ENCODE measurements at places on chromosomes 6 and 20.
A peak's percentile ranks its signal among the peaks of the same experiment; 100 is the strongest.

DNA sequence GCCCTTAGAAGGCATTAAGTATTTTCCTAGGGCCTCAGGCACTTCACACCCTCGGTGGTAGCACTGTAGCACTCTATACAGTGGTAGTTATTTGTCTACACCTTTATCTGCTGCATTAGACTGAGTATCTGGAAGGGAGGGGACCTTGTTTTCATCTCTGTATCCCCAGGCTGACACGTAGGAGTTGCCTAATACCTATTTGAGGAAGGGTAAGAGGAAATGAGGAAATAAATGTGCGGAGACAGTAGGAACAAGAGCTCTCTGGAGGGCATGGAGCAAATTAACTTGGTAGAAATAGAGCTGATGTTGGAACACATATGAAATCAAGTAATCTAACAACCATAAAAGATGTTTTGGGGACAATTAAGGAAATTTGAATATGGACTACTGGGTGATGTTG lies 3.9 kb downstream of the CNPY3 start:
- no peak for DNase-seq

DNA sequence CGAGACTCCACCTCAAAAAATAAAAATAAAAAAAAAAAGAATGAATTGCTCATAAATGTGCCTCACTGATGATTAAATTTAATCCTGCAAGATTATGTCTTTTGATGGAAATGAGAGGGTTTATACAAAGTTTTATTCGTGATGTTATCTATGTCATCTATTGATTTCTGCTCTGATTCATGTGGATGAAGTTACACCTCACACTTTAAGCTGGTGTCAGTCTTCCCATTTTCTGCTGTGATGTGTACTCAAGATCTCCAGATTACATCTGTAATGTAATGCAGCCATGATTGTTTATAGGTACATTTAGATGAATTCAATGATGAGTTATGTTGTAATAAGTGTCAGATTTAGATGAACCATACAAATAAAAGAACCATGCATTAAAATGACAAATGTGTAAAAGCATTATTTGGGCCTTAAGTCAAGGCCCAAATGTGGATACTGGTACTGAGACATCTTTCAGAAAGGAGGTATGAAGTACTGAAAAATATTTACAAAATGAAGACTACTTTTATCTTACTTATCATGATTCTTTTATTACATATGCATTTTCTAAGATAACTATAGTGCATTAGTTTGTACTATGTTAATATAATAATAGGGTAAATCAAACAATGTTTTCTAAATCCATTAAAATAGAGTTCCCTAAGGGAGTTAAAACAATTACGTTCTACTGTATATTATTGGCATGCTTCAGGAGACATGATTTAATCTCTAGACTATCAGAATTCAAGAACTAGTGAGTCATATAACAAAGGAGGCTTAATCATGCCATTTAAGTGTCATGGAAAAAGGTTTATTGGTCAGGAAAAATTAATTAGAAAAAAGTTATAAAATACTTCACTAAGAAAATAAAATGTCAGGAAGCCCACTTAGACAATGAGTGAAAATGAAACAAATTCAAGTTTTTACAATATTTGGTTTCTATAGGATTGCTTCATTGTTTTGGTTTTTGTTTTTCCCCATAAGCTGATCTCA lies 34.5 kb downstream of the HCRTR2 start:
- no peak for DNase-seq

GRCh38 chr6:32192608-32193039 lies at the start of gene GPSM3:
GPSM3 (minus strand) TSS chr6:32192643; CDS start chr6:32192513, 130 bp downstream.
- DNase-seq, result no peak

- DNase-seq, result no peak
Observed at GRCh38 chr6:144347448-144347759, 62.3 kb downstream of the UTRN start.

DNA sequence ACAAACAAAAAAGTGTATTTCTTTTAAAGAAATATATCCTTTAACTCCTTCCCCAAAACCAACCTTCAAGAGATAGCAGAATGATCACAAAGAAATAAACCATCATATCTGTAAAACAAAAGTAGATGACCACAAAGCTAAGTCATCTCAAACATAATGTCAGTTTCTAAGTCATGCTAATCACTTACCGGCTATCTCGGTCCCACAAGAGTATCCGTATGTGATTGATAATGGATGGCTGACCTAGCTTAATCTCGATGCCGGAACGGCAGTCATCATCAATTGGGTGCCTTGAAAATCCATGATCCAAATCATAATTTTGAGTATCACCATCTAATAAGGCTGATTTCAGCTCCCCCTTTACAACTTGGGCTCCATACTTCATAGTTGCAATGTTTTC lies 59.7 kb downstream of the BTBD9 start:
- no peak for DNase-seq

DNA sequence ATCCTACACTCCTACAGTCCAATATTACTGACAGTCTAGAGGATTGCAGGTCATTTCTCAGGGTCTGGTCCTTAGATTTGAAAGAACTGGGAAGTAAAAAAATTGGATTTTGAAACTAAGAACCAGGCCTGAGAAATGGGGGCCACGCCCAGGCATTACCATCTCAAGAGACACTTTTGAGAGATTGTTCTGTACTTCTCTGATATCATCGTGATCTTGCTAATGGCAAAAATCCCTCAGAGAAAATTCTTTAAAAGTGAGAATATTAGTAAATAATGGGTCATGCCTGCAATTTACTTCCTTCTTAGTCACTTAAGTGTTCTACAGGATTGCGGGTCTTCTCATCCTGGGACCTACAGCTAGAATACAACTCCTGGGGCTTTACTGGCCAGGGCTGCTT lies 42.0 kb upstream of the HIVEP1 start:
- no peak for DNase-seq

DNA sequence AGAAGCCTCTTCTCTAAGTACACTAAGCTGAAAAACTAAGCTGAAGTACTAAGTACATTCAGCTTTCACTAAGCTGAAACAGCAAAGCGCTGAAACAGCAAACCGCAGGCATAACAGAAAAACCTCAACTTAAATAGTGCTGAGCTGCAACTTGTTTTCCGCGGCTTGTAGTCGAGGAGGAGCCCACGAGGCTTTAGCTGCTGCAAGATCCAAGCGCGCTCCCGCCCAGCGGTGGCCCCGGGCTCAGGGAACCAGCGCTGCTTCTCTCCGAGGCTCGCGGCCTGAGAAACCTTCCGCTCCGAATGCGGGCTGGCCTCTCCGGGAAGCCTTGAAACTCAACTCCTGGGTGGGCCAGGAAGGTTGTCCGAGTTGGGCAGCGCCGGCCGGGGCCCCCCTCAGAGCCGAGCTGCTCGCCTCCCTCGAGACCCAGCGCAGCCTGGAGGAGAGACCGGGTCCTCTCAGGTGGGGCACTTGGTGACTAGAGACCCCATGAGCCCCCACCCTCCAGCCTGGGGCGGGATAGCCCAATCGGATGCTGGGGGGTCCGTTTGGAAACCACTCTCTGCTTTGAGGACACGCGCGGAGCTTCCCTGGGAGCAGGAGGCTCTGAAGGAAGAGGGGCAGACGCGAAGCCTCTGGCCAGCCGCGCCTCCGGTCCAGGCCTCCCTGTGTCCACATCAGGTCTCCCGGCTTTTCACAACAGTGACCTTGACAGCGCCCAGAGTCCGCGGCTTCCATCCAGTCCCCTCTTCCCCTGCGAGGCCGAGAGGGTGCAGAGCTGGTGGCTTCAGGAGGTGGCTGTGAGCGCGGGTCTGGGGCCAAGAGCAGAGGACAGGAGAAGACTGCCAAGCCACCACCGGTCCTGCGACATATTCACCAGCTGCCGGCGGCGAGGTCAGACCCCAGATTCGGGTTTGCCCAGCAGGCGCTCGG lies 38.1 kb upstream of the HLA-E start:
- peak; percentile 16 for DNase-seq

DNA sequence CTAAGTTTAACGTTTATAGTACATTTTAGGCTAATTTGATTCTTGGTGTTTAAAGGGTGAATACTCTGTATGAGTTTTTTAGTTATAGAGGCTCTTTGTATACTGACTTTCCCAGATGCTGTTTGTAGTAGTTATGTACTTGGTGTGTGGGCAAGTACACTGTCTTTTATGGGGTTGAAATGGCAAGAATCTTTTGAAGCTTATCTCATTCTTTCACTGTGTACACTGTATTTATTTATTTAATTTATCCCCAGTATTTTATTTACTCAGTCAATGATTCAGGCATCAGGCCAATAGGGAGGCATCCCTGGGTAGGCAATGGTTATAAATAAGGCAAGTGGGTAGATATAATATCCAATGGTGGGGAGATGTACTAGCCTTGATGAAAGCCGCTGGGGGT lies 277.0 kb upstream of the PTCHD4 start:
- no peak for DNase-seq

- DNase-seq, result no peak
Observed at GRCh38 chr6:18289283-18289682, 25.0 kb upstream of the DEK start.

- no peak for DNase-seq
Observed at GRCh38 chr6:112169541-112169940, 82.2 kb downstream of the FAM229B start.

DNA sequence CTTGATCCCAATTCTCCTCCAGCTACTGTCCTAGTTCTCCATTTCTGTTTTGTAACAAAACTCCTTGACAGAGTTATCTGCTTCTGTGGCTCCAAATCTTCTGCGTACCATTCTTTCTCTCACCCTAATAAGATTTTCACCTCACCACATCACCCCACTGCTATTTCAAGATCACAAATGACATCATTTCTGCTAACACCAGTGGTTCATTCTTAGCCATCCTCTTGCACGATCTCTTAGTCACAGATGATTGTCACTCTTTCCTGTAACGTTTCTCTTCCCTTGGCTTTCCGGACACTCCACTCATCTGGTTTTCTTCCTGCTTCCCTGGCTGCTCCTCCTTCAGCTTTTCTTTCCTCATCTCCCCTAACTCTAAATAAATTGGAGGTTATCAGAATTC lies 56.8 kb upstream of the FABP7 start:
- no peak for DNase-seq

DNA sequence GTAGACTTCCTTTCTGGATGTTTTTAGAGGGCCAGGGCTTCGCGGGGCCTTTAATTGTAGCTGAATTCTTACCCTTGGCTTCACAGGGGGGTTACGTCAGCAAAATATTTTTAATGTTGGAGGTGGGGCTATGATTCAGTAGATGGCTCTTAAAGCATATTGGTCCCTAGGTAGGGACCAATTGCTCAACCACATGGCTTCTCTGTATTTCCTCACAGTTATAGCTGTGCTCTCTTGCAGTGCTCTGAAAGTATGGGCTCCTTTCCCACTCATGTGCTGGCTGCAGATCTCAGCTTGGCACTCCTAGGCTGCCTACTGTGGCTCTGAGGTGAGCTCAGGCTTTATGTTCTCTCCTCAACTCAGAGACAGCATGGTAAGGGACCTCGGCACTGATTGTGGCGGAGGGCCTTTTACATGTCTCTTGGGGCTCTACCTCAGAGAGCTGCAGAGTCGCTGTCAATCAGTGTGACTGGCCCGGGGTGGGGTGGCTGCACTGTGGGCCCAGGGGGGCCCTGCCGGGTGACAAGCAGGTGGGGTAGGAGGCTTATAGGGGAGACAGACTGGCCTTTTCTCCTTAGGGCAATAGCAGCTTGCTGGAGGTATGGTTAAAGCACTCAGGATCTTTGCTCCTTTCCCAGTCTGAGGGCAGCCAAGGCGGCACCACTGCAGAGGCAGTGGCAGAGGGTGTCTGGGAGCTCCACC lies 318.0 kb downstream of the DOK5 start:
- no peak for DNase-seq

GRCh38 chr6:154605178-154605881 lies 94.8 kb upstream of the CNKSR3 start:
- DNase-seq, result no peak

DNA sequence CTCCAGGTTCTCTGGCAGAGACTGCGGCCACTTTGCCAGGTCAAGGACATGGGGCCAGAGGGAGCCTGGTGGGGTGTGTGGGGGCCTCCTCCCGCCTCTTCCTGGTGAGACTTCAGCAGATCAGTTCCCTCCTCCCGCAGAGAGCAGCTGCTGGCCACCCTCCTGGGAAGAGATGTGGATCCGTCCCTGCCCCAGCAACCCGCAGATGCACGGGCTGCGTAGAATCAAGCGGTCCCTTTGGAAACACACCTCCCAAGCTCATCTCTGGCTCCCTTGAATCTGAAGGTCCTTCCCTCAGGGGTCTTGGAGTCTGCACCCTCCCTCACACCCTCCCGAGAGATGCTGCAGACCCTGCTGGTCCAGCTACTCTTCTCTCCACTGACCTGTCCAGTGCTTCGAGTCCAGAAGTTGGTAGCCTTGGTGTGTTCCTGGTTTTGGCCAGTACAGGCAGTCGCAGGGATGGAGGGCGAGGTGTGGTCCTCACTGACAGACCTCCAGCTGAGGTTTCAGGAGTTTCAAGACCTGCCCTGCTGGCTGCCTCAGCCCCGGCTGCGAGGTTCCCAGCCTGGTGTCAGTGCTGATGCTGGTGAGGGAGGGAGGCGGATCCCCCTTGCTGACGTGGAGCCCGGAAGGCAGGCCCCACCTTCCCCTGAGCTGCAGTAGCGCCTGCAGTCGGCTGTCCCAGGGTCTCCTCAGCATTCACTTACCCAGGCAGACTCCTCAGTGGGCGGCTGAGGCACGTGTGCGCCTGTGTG lies at the start of gene NPBWR2:
Gene NPBWR2 (minus strand): TSS at position 585 of the 755 bp plus-strand sequence. CDS start 734 bp downstream, outside the sequence.
- peak; percentile 29 for DNase-seq

DNA sequence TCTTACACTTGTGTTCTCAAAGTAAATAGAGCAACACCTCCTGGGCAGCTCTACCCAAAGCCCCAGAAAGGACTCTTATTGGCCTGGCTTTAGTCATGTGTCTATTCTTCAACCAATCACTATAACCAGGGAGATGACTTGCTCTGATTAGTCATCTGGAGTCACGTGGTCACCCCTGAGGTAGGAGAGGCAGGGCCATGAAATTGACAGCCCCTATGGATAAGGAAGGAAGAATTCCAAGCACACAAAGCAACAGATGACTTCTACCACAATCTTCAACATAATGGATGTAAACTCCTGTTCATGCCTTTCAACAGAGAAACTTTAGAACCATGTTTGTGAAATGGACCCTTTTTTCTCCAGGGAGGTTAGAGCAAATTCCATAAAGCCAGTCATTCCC lies 24.6 kb upstream of the EYA2 start:
- no peak for DNase-seq

DNA sequence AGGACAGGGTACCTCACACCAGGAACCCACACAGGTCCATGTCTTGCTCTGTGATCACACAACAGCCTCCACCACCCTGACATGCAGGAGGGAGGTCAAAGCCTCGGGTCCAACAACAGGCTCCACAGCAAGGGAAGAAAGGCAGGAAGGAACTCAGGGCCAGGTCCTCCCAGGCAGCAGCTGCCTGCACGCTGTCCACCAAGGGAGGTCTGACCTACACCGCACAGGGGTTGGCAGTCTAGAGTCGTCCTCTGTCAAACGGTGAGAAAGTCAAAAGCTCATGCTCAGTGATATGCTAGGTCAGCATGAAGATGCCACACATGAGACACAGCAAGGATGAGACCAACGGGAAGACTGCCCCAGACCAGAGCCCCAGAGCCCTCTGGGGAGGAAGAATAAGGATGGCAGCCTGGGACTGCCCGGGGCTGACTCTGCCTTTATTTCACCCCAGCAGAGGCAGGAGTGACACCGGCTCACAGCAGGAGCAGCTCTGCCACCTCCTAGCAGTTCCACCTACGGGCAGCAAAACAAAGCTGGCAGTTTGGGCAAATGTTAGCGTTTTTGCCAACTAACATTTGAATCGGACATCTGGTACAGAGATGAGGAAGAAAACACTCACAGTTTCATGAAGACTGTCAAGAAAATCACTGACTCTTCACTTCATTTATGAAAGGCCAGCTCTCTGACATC lies 8.5 kb downstream of the GMEB2 start:
- DNase-seq, result no peak
